Stimulated activated CD8-positive, alpha-beta memory T cell treated with anti-CD3 and anti-CD28 coated beads, Interleukin-4, amount 100 ng/mL, for 1 hour (primary cell): ENCODE measurements at places on chromosomes 6 and 20.

GRCh38 chr20:7772371-7772770 is 167.9 kb downstream of the HAO1 start:
- no peak for DNase-seq

GRCh38 chr6:52914516-52914915 is 5.0 kb upstream of the GSTA3 start:
- DNase-seq = no peak

DNA sequence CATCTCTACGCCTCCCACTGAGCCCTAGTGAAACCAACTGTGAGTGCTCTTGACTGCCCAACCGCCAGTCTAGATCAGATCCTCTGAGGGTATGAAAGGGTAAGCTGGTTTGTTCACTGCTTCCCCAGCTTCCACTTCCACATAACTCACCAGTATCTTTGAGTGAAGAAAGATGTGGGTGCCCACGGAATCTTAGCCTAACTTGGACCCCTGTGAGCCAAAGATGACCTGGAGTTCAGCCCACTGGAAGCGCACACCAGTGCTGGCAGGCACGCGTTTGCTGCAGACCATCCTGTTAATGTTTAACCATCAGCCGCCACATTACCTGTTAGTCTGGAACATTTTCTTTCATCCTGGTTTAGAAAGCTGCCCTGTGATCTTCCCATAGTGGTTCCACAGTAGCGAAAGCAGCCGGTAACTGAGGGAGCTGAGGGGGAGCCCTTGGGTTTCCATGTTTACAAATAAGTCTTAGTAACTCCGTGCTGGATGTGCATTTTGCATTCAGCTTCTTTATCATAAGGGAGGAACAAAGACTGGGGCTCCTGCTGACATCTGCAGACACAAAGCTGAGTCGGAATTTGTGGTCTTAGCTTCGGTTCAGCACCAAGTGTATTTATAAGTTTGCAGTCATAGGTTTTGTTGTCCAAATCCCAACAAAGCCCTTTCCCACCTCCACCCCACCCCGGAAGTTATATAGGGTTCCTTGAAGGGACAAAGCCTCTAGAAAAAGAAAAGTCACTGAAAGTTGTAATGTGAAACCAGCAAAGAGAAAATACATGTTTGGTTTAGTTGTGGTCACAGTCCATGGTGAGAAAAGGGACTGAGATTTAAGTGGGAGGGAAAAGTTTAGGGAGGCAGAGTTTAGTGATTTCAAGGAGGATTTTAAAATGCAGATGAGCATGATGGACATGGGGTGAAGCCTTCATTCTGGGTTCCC is 71.0 kb downstream of the SSR1 start:
- no peak for DNase-seq

- DNase-seq = no peak
Observed at GRCh38 chr6:125668071-125668470, 81.4 kb upstream of the HEY2 start.

DNA sequence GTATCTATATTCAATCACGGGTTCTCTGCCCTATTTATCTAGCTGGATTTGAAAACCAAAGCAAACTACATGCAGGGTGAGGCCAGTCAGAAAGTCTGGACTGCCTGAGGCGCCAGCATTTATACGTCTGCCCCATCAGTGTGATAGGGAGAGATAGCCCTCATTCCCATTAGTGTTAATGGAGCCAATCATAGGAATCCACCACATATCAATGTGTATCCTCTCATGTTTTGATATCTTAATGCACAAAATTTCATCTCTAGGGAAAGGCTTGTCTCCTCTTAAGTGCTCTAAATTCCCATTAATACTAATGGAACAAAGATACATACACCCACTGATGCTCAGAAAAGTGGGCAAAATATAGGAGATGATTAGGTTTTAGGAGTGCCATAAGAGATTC is 376.2 kb downstream of the BTBD3 start:
- no peak for DNase-seq

DNA sequence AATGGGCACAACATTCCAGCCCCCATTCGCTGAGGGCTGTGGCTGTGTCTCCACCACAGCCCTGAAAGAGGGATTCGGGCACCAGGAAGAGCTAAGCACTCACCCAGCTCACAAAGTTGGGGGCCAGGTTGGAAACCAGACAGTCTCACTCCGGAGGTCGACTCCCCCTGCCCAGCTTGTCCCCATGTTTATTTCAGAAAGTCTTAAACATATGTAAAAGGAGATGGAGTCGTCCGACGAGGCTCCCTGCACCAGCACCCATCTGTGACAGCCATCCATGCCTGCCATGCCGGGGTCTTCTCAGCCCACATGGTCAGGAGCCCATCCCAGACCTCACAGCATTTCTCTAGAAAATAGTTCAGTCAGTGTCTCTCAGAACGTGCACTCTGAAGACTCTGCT is 63.6 kb upstream of the STX16 start:
- no peak for DNase-seq
